Activated B cell treated with CpG ODN at 0.5 μM for 24 hours (primary cell): ENCODE measurements at places on chromosomes 1 and 21. TPM values are rescaled to one million over a fixed set of nuclear protein-coding genes. Genes with fewer than 3 reads are reported as not detected.

DNA sequence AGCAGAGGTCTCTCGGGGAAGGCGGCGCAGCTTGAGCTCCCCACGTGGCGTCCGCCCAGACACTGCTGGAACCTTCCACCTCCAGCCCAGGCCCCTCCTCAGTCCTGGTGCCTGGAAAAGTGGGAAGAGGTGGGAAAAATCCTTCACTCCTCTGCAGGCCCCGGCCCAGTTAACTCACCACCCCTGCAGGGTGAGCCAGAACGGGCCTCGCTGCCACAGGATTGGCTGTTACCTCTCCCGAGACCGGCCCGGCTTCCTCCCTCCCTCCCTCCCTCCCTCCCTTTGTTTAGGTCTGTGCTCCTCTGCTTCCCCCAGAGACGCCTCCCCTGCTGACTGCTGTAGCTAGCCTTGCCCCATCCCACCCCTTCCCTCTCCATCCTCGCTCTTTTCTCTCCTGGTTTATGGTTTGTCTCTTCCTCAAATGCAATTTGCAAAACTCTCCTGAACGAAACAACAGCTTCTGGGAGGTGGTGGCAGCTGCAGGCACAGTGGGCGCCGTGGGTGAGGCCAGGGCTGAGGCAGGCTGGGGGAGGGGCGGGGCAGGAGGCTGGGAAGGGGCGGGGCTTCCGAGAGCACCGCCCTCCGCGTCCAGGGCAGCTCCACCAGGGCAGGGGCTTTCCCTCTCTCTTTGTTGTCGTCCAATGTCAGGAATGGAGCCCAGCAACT lies 6.5 kb downstream of the CAPN9 start:
- no peak for DNase-seq

DNA sequence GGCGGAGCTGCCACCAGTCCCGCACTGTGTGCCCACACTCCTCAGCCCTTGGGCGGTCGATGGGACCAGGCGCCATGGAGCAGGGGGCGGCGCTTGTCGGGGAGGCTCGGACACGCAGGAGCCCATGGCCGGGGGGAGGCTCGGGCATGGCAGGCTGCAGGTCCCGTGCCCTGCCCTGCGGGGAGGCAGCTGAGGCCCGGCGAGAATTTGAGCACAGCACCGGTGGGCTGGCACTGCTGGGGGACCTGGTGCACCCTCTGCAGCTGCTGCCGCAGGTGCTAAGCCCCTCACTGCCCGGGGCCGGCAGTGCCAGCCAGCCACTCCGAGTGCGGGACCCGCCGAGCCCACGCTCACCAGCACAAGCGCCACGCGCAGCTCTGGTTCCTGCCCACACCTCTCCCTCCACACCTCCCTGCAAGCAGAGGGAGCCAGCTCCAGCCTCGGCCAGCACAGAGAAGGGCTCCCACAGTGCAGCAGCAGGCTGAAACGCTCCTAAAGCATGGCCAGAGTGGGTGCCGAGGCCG lies 267.7 kb downstream of the RYR2 start:
- no peak for DNase-seq

Gene LRRC47
- total RNA-seq, result 40.3 and 43.3 TPM in 2 replicates

Gene LRRC53
- not detected in 2 replicates for total RNA-seq

Gene LEFTY1
- total RNA-seq, result not detected in 2 replicates

Gene NTNG1
- 5.7 and 5.8 TPM in 2 replicates for total RNA-seq

DNA sequence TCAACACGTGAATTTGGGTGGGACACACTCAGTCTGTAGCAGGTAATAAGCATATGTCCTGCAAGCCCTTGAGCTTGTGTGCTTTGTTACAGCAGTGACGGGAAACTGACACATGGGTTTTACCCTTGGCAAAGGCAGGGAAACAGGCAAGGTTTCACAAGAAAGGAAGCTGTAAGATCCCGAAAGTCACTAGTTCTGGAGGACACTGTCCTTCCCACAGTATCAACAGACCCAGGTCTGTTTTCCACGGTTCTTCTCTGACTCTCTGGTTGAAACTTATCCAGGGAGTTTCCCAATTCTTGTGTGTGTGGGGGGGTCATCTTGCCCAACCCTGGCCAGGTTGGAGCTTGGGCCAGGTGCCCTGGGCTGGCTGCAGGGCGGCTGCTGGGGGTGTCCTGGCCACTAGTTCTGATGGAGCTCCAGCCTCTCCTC lies 29.3 kb upstream of the ZBTB21 start:
- DNase-seq, result no peak

Gene GPR52
- 7.7 and 12.4 TPM in 2 replicates for total RNA-seq

DNA sequence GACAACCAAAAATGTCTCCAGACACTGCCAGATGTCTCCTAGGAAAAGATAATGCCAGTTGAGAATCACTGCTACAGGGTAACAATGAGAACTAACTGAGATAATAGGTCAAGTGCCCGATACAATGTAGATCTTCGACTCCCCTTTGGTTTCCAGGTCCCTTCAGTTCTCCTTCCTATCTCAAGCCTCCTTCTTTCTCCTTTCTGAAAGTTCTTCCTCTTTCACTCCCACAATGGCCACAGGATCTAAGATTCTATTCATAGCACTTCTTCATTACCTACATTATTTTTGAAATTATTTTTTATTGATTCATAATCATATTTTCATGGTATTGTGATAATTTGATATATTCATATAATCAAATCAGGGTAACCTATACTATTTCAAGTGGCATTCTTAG lies 6.3 kb downstream of the PFDN2 start:
- no peak for DNase-seq

DNA sequence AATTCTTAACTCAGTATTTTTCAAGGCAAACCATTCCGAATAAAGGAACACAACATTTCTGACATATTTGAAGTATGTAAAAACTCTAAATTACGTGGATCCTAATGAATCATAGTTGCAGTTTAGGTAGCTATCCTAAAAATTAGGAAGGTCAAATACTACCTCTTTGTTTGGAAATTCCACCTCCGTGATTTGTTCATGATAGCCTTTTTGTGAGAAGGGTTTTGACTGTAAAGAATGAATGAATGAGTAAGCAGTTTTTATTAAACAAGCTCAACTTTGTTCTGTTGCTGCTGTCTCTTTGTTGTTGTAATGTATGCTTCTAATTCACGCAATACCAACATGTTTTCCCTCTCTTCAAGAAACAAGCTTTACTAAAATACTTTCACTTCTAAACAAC lies 840.4 kb downstream of the USP25 start:
- DNase-seq, result no peak

Gene HMGCL
- 21.0 and 30.7 TPM in 2 replicates for total RNA-seq

GRCh38 chr1:60359431-60359830 lies 285.9 kb upstream of the C1orf87 start:
- DNase-seq, result no peak

GRCh38 chr1:175158170-175158591 lies 34.4 kb downstream of the KIAA0040 start:
- DNase-seq, result no peak

DNA sequence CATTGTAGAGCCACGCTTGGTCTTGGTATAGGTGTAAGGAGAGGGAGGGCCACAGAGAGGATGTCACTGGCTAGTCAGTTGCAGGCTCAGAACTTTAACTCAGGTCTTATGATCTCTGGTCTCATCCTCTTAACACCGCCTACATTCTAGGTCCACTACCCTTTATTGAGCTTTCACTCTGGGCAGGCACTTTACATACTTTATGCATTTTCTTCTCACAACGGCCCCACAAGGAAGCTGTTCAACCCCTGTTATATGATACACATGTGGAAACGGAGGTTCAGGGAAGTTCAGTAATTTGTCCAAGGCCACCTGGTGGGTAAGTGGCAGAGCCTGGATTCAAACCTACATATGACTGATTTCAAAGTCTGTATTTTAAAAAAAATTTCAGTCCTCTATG lies 25.3 kb upstream of the RCAN3 start:
- no peak for DNase-seq

DNA sequence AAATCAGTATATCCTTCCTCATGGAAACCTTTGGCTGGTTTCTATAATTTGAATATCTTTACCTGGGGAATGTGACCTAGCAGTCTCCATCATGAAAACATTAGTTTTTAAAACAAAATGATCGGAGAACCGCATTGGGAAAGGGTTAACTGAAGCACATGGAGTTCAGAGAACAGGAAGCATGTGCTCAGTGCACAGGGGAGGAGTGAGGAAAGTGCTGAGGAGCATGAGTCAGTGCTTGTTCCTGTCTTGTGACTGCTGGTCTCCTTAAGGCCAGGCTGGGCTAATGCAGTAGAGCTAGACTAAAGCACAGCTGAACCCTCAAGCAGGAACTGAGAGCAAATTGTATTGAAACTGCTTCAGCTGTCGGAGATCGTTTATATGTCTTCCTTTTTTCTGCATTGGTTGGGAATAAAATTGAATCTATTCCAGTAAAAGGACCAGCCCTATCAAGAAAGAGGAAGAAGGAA lies 5.8 kb downstream of the IFI16 start:
- DNase-seq, result peak; percentile 36

Gene TIE1
- not detected in 2 replicates for total RNA-seq

- DNase-seq, result no peak
Measured at GRCh38 chr1:244662599-244662998, 9.7 kb downstream of the DESI2 start.

GRCh38 chr1:21930629-21931170 lies 6.4 kb downstream of the HSPG2 start:
- no peak for DNase-seq

DNA sequence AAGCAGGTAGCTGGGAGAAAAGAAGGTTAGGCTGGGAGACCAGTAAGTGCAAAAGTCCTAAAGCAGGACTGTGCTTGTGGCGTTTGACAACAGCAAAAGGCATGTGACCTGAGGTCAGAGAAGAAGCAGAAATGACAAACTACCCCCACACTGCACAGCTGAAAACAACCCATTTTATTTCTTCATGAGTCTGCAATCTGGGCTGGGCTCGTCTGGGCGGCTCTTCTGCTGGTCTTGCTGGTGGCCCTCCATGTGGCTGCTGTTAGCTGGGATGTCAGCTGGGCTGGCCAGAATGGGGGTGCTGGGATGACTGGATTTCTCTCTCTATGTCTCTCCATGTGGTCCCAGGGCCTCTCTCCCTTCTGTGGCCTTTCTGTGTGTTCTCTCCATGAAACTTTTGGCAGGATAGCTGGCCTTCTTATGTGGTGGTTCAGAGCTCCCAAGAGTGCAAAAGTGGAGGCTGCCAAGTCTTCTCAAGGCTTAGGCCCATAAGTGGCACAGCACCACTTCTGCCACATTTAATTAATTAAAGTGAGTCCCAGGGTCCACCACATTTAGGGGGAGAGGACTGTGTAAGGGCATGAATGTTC lies 128.6 kb downstream of the RIPK4 start:
- DNase-seq, result no peak

Gene KLF17
- total RNA-seq, result not detected in 2 replicates

GRCh38 chr1:106613861-106614260 lies 442.6 kb upstream of the PRMT6 start:
- no peak for DNase-seq

Gene IPO13
- 18.0 and 24.8 TPM in 2 replicates for total RNA-seq

DNA sequence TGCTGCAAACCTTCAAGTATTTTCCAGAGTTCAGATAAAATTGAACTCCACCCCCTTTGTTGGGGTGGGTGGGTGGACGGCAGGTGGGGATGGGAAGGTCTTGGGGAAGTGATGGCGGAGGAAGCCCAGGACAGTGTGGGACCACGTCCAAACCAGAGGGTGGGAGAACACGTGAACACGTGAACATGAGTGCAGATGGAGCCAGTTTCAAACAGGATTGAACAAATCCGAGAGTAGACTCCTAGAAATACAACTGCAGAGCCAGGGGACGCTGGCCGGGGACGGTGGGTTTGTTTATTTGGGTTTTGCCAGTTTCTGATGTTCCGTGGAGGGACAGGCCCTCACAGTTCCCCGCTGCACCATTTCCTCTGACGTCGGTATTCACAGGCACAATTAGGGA lies 2.9 kb downstream of the KRTAP10-2 start:
- no peak for DNase-seq

Gene FYB2
- total RNA-seq, result not detected in 2 replicates

- no peak for DNase-seq
Measured at GRCh38 chr1:202078241-202078640, 44.5 kb upstream of the GPR37L1 start.

Gene ISG15
- 25.8 and 28.9 TPM in 2 replicates for total RNA-seq

GRCh38 chr21:37006486-37007291 lies at the start of gene RIPPLY3:
Gene RIPPLY3 (plus strand): TSS chr21:37006702. CDS start chr21:37006773, 71 bp downstream.
- no peak for DNase-seq

DNA sequence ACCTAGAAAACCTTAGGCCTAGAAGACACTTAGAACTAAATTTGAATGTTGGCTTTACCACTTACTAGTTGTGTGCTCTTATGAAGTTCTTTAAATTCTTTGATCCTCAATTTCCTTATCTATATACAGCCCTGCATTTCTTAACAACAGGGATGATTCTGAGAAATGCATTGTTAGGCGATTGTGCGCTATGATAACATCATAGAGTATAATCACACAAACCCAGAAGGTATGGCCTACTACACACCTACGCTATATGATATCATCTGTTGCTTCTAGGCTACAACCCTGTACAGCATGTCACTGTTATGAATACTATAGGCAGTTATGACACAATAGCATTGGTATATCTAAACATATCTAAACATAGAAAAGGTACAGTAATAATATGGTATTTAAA lies 137.4 kb downstream of the CHD1L start:
- no peak for DNase-seq

- no peak for DNase-seq
Measured at GRCh38 chr1:78303620-78304019, 187.2 kb upstream of the PTGFR start.

- DNase-seq, result no peak
Measured at GRCh38 chr1:235588156-235588555, 61.4 kb downstream of the GNG4 start.

GRCh38 chr1:17630986-17631385 lies 91.5 kb downstream of the ARHGEF10L start:
- no peak for DNase-seq

Gene CHI3L2
- total RNA-seq, result 19.6 and 23.6 TPM in 2 replicates

DNA sequence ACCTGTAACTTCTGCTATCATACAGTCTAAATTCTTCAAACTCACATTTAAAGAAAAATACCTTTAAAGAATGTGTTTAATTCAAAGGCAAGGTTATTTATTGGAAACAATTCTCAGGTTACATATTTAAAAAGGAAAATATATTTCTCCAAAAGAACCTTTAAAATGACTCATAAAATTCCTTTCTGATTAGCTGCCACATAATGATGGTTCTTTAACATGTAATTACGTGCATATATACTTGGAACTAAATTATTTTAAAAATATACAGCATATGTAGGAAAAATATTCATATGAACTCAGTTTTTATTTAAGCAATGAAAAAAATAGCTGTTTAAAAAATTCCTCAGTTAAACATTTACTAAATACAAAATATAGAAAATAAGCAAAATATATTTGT lies 173.6 kb downstream of the COP1 start:
- DNase-seq, result no peak

Gene SLAMF7
- 99.2 and 119 TPM in 2 replicates for total RNA-seq

GRCh38 chr1:67429528-67430357 lies 459 bp downstream of the SERBP1 start:
- DNase-seq, result peak; percentile 33

DNA sequence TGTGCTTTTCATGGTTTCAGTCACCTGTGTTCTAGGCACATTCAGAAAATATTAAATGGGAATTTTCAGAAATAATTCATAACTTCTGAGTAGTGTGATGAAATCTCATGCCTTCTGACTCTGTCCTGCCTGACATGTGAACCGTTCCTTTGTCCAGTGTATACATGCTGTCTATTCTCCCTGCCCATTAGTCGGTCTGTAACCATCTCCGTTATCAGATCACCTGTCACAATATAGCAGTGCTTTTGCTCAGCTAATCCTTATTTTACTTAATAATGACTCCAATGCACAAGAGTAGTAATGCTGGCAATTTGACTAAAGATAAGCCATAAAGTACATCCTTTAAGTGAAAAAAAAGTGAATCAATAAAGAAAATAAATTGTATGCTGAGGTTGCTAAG lies 597.5 kb downstream of the BRINP3 start:
- DNase-seq, result no peak

GRCh38 chr21:23601549-23601948 lies 2005.7 kb downstream of the MRPL39 start:
- no peak for DNase-seq
